ENCODE measurements at places on chromosomes 3 and 15.

- no peak for DNase-seq
These were observed 66.2 kb upstream of the CGNL1 start for GRCh38 chr15:57309856-57310760.

- no peak for DNase-seq
These were observed 8.9 kb downstream of the GPR149 start for GRCh38 chr3:154421083-154421482.

DNA sequence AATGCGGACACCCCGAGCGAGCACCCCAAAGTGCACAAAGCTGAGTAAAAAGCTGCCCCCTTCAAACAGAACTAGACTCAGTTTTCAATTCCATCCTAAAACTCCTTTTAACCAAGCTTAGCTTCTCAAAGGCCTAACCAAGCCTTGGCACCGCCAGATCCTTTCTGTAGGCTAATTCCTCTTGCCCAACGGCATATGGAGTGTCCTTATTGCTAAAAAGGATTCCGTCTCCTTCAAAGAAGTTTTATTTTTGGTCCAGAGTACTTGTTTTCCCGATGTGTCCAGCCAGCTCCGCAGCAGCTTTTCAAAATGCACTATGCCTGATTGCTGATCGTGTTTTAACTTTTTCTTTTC, 5.3 kb downstream of the BHLHE40 start:
- DNase-seq = no peak

GRCh38 chr15:25797035-25797434, 66.1 kb downstream of the ATP10A start:
- DNase-seq = no peak

DNA sequence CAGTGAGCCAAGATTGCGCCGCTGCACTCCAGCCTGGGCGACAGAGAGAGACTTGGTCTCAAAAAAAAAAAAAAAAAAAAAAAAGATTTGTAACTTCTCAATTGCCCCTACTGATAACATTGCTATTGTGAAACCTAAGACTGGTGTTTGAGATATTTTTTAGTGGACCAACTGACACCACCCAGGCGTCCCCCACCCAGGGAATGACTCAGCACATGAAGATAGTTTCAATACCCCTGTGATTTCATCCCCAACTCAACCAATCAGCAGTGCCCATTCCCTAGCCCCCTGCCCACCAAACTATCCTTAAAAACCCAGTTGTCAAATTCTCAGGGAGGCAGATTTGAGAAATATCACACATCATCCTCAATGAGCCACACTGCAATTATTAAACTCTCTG, 76.9 kb downstream of the TTBK2 start:
- no peak for DNase-seq

DNA sequence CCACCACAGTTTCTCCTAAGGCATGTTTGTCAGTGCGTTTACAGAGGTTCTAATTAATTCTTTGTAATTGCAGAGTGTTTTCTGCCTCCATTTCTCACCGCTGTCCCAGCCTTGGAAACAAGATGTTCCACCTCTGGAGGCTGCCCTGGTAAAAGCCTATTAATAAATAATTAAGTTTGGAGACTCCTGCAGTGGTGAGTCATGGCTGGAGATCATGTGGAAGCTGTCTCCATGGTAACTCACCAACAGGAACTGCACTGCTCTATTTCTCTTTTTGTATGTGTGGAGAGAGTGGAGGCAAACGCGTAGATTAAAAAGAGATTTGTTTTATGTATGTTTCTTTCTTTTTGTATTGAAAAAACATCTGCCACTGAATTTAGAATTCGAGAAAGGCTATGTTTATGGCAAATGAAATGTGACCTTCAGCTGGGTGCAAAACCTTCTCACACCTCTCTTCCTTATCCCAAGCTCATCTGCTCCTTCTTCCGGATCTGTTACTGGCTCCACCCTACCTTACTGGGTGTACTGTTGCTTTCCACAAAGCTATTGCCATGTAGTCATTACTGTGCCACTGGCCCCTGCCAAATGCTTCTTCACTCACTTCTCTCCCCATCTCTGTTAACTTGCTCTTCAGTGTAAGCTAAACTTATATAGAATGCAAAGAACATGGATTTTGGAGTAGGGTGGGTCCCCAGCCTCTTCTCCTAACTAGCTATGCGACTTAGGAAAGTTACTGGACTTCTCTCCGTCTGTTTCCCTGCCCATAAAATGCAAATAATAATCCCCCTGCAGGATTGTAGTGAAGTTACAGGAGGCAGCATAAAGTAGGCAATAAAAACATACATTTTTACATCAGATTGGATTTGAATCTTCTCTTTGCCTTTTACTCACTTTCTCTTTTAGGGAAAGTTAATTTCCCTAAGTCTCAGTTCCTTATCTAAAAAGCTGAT, 778.5 kb downstream of the NTRK3 start:
- no peak for DNase-seq

- no peak for DNase-seq
These were observed 15.7 kb upstream of the RPLP1 start for GRCh38 chr15:69436951-69437350.

GRCh38 chr3:189169728-189170127, 2.0 kb upstream of the TPRG1 start:
- no peak for DNase-seq

- no peak for DNase-seq
These were observed 31.5 kb downstream of the FBN1 start for GRCh38 chr15:48614051-48614450.

DNA sequence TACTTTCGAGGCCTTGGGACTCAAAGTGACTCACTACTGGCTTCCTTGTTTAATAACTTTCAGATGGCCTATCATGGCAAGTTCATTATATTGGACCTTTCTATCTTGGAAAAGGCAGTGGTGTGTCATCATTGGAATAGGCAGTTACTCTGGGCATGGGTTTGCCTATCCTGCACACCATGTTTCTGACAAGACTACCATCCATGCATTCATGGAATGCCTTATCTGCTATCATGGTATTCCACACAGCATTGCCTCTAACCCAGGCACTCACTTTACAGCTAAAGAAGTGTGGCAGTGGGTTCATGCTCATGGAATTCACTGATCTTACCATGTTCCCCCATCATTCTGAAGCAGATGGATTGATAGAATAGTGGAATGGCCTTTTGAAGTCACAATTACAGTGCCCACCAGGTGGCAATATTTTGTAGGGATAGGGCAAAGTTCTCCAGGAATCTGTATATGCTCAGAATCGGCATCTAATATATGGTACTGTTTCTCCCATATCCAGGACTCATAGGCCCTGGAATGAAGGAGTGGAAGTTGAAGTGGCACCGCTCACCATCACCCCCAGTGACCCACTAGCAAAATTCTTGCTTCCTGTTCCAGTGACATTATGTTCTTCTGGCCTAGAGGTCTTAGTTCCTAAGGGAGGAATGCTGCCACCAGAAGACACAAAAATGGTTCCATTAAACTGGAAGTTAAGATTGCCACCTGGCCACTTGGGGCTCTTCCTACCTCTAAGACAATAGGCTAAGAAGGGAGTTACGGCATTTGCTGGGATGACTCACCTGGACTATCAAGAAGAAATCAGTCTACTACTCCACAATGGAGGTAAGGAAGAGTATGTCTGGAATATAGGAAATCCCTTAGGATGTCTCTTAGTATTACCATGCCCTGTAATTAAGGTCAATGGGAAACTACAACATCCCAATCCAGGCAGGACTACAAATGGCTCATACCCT, 1161.4 kb downstream of the SI start:
- DNase-seq = no peak

GRCh38 chr15:63420333-63420747, 38.7 kb upstream of the CA12 start:
- no peak for DNase-seq

DNA sequence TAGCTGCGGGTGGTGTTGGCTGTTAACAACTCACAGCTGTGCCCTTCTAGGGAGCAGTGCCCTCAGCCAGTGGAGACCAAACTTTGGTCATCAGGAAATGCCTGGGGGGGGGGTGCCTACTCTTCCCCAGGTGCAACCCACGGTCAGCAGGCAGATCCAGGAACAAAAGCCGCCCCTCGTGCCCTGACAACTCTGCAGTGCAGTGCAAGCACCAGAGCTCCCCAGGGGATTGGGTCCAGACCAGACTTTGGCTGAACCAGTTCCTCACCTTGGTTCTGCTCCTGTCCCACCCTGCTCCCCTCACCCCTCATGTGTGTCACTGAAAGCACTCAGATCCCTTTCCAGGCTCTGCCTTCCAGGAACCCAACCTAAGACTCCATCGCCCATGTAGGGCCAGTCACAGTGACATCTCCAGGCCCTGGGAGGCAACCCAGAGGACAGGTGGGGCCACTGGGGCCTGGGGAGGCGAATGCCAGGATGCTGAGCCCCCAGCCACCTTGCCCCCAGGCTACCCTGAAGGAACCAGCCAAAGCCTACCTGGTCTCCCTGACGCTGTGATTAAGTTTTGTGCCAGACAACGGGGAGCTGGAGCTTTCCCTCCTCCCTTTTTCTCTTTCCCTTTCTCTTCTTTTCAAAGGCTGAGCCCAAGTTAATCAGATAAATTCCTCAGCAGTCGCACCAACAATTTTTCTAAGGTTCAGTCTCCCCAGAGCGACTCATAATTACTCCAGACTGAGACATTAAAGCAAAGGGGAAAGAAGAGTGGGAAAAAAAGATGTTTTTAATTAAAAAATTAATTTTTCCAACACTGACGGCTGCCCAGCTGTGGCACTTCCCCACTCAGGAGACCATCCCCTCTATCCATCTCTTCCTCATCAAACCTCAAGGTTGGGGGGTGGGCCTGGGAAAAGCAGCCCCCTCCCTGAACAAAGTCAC, 207.5 kb upstream of the LINGO1 start:
- peak; percentile 20 for DNase-seq

GRCh38 chr3:45690336-45691035, 1.3 kb downstream of the SACM1L start:
- DNase-seq = no peak

GRCh38 chr3:128554100-128554464, 61.1 kb upstream of the GATA2 start:
- DNase-seq = no peak

DNA sequence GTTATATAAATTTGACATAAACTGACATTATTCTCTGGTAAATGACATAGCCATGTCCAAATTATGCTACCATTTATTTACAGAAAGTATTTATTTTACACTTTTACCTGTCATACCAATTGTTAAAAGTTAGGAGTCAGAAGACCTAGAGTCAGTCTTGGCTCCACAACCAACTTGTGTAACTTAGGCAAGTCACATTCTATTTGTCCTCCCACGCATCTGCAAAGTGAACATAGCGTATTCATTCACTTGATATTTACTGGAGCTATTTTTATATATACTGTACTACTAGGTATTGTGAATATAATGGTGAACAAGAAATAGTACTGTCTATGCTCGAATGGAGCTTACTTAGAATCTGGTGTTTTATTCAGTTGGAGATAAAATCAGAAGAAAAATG, 78.7 kb downstream of the ZNF280D start:
- DNase-seq = no peak

GRCh38 chr3:134419214-134419959, 45.1 kb upstream of the AMOTL2 start:
- DNase-seq = no peak

DNA sequence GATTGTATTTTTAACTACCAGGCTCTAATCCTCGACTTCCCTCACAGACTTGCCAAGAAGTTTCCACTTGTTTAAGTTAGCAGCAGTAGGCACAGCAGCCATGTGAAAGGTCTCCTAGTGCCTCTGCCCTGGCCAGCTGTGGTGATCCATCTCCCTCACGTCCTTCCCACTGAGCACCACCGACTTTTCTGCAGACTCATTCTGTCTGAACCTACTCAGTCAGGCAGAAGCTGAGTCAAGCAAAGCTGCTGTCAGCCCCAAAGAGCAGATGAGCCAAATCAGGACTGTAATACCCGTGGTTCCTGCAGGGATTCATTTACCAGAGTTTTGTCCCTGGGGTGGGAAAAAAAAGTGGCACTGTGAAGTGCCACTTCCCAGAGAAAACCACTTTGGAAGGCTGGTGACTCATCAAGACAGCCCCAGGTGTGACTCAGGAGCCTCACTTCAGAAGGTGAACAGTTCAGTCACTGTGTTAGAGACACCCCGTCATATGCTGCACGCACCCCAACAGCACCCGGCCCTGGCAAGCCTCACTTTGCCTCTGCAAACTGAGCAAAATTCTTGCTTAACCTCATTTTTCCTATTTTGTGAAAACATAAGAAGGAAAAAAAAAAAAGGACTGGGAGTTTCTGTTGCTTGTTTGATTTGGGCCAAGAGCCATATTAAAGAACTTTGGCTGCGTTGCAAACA, 76.0 kb downstream of the WWTR1 start:
- DNase-seq = no peak

GRCh38 chr15:69304182-69304545, 5.5 kb downstream of the PAQR5 start:
- DNase-seq = no peak

Measured in lower lobe of right lung (tissue), 2 donors.